ENCODE measurements at places on chromosomes 12 and 14. TPM values are rescaled to one million over a fixed set of nuclear protein-coding genes. Genes with fewer than 3 reads are reported as not detected.

The CEP290 gene
- total RNA-seq, result 7.5 TPM

The RNASE7 gene
- not detected for total RNA-seq

The JDP2 gene
- 31.9 TPM for total RNA-seq

The STAC3 gene
- total RNA-seq, result not detected

The KRT8 gene
- 20.7 TPM for total RNA-seq

The DNAI7 gene
- total RNA-seq, result 0.23 TPM

The PRPH gene
- total RNA-seq, result not detected

The LMO3 gene
- 2.9 TPM for total RNA-seq

The RD3L gene
- total RNA-seq, result not detected

DNA sequence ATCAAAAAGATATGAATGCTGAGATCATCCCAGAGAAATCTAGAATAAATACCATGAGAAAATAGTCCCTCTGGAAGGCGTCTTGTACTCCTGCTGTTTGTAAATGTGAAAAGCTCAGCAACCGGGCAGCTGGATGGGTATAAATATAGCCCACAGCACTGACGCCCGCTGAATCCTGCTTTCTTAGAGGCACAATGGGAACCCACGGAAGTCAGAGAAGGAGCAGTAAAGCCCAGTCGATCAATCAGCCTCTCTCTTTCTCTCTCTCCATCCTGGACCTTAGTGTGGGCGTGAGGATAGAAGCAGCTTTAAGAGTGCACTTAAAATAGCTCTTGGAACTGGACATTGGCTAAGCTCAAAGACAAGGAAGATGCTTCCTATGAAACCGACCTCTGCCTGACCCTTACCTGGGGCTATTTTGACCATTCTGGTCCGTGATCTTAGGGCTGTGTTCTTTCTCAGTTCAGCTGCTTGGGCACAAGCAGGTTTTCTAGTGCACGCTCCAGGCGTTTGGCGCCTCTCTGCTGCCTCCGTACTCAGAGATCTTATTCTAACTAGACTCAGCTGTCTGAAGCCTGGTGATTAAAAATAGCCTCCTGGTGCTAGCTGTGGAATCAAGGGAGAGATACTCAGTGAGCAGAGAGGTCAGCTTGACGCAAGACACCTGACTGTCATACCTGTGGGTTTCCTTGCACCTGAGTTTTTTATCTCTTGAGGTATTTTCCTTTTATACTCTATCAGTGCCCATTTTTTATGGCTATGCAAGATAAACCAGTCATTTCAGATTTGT lies 144.6 kb downstream of the ETV6 start:
- DNase-seq, result no peak

GRCh38 chr12:50725011-50725942 lies 38.6 kb upstream of the ATF1 start:
- no peak for DNase-seq

DNA sequence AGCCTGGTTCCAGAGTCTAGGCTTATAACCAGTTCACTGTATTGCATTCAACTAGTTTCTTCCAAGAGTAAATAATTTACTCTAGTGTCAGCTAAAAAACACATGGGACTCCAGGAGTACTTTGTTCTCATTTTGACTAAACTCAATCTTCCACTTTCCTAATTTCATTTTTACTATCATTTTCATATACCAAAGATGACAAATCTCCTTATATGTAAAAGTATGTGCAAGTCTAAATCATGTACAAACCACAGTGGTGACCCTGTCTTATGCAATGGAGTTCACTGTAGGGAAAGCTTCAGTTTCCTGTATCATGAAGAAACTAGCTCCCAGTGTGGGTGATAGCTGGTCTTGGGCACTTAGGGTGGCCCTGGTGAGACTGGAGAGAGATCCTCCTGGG lies 151.6 kb downstream of the HELB start:
- DNase-seq, result no peak

GRCh38 chr12:123591702-123592481 lies 7.5 kb downstream of the TMED2 start:
- no peak for DNase-seq

DNA sequence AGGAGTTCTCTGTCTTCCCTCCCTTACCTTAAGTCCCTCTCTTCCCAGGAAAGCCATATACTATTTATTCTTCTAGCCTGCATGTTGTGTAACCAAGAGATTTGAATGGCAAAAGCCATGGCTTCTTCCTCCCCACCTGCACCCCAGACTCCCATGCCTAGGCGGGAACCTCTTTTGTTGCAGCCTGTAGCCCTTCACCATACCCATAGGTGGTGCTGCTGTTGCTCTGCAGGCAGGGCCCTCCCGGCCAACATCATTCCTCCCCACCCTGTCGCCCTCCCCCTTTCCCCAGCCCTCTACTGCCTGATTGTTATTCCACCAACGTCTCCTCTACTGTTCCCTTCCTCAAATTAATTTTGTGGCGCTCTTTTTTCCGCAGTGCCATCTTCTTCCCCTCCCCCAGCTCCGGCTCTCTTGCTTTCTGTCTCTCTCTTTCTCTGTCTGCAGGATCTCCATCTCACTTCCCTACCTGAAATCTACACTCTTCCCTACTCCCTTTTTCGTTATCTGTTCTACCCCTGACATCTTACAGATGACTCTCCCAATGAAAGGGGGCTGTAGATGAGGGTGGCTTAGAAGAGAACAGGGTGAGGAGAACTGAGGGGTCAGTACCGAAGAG lies 13.8 kb downstream of the NGDN start:
- peak; percentile 10 for DNase-seq

DNA sequence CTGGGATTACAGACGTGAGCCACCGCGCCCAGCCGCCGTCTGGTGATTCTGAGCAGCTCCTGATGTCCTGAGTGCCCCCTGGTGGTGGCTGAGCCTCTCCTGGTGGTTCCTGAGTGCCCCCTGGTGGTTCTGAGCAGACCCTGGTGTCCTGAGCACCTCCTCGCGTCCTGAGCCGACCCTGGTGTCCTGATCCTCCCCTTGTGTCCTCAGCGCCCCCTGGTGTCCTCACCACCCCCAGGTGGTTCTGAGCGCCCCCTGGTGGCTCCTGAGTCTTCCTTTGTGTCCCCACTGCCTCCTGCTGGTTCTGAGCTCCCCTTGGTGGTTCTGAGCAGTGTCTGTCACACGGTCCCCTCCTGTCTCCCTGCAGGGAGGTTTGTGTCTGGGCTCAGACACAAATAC lies 1304.9 kb downstream of the TMEM121 start:
- peak; percentile 25 for DNase-seq

- DNase-seq, result peak; percentile 55
Observed at GRCh38 chr14:64891839-64892375, 12.2 kb upstream of the SPTB start.

GRCh38 chr12:24574538-24574937 lies 374.4 kb downstream of the BCAT1 start:
- no peak for DNase-seq

- no peak for DNase-seq
Observed at GRCh38 chr14:95290871-95291431, 28.8 kb downstream of the CLMN start.

- DNase-seq, result no peak
Observed at GRCh38 chr12:33187409-33187808, 252.2 kb downstream of the SYT10 start.

DNA sequence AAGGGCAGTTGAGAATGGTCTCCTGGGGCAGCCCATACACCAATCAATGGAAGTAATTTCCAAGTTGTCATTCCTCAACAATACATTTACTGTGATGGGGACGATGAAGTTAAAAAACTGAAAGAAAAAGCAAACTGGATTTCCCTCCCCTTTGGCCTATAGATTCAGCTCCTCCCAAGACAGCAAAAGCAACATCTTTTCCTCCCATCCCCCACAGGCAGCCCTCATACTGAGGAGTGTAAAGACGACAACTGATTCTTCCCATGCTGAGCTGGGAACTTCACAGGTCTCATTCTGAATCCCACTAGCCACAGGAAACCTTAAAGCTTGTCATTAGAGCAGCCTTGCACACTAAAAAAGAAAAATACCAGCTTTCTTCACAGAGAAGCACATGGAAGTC lies 48.5 kb downstream of the PITPNM2 start:
- DNase-seq, result no peak

DNA sequence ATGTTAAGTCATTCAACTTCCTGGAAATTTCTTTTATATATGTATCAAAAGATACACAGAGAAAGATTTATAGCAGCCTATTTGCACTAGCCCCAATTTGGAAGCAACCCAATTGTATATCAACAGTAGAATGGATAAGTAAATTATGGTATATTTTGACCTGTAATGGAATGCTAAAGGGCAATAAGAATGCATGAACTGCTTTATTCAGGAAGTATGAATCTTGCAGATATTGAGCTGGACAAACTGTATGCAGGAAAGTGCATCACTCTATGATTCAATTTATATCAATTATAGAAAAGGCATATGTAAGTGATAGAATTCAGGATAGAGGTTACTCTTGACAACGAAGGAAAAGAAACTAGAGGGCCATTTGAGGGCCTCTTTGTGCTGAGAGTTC lies 913.1 kb upstream of the FBXO33 start:
- DNase-seq, result no peak

DNA sequence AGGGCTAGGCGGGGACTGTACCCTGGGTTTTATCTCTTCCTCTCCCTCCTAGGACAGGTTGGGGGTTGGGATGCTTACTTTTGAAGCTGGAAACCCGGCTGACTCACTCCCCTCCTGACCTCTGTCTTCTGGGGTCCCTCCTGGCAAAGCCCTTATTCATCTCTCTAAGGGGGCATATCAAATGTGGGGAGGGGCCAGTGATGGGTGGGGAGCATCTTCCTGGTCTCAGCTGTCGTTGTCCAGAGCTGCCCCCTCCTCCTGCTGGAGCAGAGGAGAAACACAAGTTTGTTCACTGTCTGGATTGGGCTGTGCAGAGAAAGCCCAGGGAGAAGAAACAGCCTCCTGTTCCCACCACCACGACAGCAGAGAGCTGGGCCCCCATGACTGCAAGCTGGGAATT lies 85.8 kb downstream of the TNFAIP2 start:
- no peak for DNase-seq

DNA sequence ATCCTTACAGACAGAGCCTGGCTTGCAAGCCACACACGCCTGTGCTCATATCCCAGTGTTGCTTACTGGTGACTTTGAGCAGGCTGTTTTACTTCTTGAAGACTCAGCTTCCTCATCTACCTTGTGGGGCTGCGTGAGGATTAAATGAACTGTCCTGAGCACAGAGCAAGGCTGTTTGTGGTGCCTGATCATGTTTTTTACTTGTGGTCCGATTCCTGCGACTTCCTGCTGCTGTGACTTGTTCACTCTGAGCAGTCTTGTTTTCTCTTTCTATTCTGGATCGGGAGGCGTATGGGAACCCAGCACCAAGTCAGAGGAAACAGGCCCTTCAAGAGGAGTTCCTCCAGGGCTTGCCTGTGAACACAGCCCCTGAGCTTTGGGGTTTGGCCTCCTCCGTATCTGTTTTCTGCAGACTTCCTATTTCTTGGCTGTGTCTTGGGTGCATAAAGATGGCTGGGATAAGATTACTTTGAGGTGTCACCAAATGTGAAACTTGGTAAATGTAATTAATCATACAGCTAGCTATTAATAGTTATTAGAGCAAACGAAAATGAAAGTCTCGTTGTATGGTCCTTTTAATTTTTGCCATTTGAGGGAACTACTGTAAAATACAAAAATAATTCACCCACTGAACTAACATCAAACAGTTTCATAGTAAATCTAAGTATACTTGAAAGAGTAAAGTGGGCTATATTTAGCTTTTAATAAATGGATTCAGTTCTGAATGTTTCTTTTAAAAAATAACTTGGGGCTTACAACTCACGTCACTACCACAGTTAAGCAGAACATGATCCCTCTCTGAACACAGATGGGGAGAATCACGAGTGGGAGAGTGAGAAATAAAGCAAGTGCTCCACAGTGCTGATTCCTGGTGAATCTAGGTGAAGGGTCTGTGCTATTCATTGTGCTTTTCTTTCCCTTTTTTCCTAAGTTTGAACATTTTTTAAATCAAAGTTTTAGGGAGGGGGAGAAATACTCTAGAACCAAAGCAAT lies 251.5 kb downstream of the FOXN3 start:
- no peak for DNase-seq

DNA sequence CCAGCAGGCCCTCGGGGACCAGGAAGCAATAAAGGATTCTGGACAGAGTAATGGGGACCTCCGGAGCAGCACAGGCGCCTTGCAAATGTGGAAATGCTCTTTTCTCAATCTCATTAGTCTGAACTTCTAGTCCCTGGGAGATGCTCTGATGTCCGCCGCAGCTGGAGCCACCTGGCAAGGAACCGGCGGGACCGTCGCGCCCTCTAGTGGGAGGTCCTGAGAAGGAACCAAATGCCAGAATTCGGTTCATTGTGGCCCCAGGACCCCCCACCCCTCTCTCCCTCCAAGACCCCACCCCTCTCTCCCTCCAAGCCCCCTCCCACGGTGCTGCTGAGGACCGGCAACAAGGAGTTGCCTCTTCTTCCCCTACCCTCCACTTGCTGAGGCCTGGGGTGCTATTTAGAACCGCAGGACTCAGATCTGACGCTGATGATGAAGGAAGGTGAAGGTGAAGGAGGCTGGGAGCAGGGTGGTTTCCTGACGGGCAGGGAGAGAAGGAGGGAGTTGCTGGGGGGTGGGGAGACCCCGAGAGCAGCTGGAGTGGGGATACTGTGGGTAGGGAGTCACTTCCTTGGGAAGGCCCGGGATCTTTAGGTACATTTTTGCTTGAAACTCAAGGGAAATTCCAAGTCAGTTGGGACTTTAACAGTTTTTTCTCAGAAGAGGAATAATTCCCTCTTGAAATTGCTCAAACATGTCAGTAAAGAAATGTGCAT lies 42.5 kb downstream of the SMIM41 start:
- DNase-seq, result peak; percentile 58

DNA sequence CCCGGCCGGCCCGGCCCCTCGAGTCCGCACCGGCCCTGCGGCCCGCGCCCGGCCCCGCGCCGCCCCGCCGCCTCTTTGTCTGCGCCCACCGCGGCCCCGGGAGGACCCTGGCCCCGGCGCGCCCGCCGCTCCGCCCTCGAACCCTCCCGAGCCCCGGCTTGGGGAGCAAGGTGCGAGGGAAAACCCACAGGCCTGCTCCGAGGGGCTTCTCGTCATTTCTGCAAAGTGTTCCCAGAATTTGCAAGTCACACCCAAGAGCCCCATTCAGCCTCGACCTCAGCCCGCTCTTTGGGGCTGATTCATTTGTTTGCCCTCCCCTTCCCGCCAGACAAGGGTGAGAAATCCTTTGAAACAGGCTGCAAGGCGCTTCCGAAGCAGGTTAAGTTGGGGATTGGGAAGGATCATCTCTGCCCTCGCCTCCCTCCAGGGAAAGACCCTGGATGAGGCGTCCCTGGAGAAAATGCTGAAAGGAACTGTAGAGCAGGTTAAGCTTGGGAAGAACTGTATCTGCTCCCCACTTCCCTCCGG lies 325 bp upstream of the CLIP1 start:
- DNase-seq, result no peak

- no peak for DNase-seq
Observed at GRCh38 chr12:6080149-6081045, 44.1 kb downstream of the VWF start.

DNA sequence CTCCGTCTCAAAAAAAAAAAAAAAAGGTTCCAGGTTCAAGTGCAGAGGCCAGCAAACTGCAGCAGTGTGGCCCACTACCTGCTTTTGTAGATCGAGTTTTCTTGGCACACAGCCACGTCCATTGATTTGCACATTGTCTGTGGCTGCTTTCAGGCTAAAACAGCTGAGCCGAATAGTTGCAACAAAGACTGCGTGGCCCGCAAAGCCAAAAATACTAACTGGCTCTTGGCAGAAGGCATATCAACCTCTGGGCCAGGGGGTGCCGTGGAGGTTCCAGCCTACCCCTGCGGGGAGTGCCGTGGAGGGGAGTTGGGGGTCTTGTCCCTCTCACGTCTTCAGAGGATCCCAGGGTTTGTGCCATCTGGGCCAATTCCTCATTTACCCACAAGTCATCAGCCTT lies 170.1 kb downstream of the ADGRD1 start:
- DNase-seq, result no peak

All from H4 (cell line).